Stimulated activated effector memory CD8-positive, alpha-beta T cell treated with anti-CD3 and anti-CD28 coated beads, Interleukin-12 subunit alpha, Interleukin-12 subunit beta, amount 100 ng/mL, for 72 hours (primary cell): ENCODE measurements at places on chromosomes 11 and 22.

- no peak for DNase-seq
These were observed 626.4 kb downstream of the BRD1 start for GRCh38 chr22:49201046-49201970.

- no peak for DNase-seq
These were observed 5.3 kb upstream of the TNKS1BP1 start for GRCh38 chr11:57330029-57330428.

GRCh38 chr11:115806056-115806455 is 301.8 kb upstream of the CADM1 start:
- no peak for DNase-seq

DNA sequence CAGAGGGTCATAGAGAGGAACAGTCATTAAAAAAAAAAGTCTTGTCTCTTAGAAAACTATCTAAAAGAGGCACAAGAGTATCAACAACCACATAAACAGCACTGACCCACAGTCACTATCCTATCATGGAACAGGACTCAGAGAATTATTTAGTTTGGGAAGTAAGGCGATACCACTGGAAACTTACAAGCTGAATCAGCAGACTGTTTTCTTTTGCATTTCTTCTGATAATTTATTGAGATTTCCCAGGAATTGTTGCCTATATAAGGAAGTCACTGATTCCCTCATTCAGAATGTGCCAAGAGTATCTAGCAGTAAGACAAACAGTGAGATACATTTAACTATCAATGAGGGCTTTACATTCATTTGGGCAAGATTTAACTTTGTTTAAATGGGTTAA is 304.1 kb downstream of the GUCY1A2 start:
- DNase-seq, result no peak

DNA sequence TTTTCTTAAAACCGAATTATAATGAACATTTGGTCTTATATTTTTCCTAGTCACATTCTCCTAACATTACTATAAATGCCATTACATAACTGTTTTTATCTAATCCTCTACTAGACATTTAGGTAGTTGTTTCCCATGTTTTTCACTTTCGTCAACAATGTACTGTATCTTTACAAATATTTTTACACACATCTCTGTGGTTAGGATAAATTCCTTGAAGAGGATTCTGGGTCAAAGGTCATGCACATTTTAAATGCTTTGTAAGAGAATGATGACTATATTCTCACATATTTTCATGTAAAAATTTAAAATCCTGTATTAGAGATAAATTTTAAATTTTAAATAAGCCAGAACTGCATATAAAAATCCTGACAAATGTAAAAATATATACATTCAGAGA is 61.3 kb upstream of the CLNS1A start:
- DNase-seq, result no peak

DNA sequence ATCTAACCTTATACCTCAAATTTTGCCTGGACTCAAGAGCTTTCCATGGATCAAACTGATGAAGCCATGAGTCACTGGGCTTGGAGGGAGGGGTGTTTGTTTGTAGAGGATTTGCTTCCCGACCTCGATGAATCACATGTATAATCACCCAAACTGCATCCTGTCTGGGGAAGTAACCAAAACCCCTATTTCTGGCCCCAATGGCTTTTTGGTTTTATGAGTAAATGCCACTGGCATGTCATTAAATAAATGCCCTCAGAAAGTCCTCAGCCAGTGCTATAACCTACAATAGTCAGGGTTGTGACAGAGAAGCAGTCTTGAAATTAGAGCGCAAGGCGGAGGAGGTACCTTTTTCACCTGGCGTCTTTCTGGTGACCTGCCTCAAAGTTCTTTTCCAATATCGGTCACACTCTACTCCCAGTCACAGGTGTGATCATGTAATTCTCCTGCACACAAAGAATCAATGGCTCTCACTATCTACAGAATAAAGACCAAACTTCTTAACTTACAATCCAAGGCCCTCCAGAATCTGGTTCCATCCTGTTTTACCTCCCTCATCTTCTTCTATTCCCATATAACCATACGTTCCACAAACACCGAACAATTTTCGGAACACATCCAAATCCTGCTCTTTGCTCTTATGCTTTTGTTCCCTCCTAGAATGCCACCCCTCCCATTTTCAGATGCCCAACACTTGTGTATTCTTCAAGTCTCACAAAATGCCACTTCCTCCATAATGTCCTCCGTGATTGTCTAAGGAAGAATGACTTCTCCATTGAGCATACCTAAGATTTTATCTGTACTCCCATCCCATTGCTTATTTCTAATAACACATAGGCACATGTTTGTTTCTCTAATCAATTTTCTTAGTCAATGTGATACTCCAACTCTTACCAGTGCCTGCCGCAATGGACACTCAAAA is 81.3 kb upstream of the BLID start:
- no peak for DNase-seq
